ENCODE measurements at places on chromosomes 1 and 21. TPM values are rescaled to one million over a fixed set of nuclear protein-coding genes. Genes with fewer than 3 reads are reported as not detected.

DNA sequence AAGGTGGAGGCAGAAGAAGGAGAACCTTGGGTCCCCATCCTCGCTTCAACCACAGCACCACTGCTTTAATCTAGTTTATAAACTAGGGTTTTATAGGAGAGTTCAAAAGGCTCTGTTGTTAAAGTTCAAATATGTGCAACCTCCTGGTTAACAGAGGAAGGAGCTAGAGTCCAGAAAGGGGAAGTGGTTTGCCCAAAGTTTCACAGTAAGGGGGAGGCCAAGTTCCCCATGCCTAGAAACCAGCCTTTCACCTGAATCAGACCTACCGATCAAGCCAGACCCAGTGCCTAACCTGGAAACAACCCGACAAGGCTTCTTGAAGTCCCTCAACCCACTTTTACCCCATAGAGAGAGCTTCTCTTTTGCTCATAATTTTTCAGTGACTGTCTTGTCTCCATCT, 106.5 kb downstream of the PLPP3 start:
- DNase-seq, result no peak

DNA sequence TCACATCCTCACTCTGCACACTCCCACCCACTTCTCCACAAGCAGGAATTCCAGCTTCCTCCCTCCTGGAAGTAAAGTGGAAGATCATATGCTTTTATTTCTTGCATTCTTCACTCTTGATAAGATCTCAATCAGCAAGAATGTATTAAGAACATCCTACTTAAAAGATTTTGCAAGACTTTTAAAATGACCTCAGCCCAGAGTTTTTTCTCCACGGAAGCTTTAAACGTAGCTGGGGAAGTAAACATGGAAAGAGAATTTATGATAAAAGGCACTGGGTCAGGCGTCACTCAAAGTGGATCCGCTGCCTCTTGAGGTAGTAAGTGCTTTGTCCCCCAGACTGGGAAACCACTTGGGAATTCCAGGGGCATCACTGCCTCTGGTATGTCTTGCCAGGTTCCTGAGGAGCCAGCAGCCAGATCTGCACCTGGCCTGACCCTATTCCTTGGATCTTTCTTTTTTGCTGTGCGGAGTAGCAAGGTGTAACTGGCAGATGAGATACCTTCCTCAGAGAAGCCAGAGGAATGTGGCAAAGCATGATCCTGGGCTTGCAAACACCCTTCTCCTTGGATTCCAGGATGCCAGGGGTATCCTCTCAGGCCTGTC, 33.9 kb downstream of the CDK18 start:
- peak; percentile 37 for DNase-seq

GRCh38 chr1:10841118-10841517, 44.7 kb upstream of the CASZ1 start:
- DNase-seq, result no peak

- no peak for DNase-seq
Measured at GRCh38 chr1:14339288-14339687, 259.2 kb upstream of the KAZN start.

DNA sequence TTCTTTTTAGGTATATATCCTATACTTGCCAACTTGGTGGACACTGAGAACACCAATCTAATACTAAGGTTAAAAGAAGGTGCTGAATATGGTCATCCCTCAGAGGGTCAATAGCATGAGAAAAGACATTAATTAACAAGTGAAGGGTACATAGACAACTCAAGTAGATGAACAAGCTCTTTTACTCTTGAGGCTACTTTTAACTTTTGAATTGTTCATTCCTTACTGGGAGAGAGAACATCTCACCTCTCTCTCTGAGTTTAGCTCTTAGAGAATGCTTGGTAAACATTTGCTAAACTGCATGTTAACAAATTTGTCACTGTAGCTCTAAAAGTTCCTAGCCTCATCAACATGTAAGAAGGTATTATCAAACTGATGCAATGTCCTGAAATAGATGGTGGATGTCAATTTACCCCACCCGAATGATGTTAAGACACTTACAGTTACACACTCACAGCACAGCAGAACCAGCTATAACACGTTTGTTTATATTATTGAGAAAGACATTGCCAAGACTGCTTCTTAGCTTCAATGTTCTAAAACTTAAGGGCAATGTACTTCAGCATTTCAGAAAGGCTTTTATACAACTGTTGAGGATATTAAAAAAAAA, 35.9 kb downstream of the HEATR1 start:
- no peak for DNase-seq

PLEKHG5 gene
- 9.5 TPM for total RNA-seq

ITLN2 gene
- total RNA-seq, result 30.7 TPM

FCER1A gene
- total RNA-seq, result 8.8 TPM

SUSD4 gene
- 3.7 TPM for total RNA-seq
